ENCODE measurements at places on chromosomes 6 and 20. TPM values are rescaled to one million over a fixed set of nuclear protein-coding genes. Genes with fewer than 3 reads are reported as not detected.
A peak's percentile ranks its signal among the peaks of the same experiment; 100 is the strongest.

The ZBTB46 gene
- 14.9 TPM for polyA plus RNA-seq

The DDO gene
- polyA plus RNA-seq: 0.49 TPM

The SCRT2 gene
- not detected for polyA plus RNA-seq

DNA sequence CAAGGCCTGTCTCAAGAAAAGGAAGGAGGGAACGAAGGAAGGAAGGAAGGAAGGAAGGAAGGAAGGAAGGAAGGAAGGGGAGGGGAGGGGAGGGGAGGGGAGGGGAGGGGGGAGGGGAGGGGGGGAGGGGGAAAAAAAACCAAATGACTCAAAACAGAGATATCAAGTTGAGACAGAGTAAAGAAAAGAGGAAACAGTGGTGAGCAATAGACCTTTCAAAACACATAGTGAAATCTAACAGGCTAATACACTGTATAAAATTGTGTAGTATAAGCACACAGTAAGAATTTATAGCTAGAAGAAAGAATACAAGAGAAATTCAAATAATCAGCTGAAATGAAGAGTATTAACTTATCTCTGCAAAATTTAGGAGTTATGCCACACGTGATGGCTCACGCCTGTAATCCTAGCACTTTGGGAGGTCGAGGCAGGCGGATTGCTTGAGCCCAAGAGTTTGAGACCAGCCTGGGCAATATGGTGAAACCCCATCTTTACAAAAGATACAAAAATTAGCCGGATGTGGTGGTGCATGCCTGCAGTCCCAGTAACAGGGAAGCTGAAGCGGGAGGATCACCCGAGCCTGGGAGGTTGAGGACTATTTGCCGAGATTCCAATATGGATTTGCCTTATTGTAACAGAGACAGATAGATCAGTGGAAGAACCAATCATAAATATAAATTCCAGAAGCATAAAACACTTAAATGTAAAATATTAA, 123.2 kb downstream of the PRND start:
- no peak for DNase-seq

The ASIP gene
- 0.47 TPM for polyA plus RNA-seq

GRCh38 chr20:956330-956951, 40.3 kb upstream of the ANGPT4 start:
- peak; percentile 32 for DNase-seq

- DNase-seq: no peak
These were observed 257.7 kb upstream of the MARCKS start for GRCh38 chr6:113599444-113599843.

DNA sequence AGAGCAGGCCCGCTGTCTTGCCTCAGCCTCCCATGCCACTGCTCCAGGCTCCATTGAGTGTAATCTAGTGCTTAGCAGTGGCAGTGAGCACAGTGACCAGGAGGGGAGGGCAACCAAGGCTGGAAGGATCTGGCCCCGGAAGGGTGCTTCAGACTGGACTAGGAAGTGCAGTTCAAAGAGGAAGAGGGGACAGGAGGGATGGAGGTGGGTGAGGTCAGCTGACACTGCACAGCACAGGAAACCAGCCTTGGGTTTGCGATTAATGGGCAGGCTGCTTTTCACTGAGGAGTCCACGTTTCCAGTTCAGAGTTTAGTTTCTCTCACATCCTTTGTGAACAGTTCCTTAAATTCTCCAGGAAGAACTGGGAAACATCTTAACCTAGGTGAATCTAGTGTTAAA, 46.9 kb downstream of the CDS2 start:
- DNase-seq: no peak

DNA sequence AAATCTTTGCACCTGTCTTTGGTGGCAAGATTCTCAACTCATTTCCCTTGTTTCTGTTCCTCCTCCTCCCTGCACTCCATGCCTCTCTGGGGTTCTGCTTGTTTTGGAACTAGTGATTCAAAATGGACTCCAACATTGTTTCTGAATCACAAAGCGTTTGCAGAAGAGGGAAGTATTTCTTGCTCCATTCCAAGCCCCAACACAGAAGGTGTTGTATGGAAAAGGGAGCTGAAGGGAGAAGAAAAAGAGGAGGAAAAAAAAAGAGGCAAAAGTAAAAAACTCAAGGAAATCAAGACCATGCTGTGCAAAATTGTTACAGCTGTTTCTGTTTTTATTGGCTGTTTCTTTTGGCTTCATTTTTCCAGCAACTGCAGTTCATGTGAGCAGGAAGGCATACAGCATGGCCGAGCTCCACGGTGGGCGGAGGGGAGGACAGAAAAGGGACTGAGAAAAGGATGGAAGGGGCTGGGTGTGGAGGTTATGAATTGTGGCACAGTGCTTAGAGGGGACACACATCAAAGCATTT, 66.9 kb upstream of the PRL start:
- no peak for DNase-seq

The KIF25 gene
- 0.48 TPM for polyA plus RNA-seq

DNA sequence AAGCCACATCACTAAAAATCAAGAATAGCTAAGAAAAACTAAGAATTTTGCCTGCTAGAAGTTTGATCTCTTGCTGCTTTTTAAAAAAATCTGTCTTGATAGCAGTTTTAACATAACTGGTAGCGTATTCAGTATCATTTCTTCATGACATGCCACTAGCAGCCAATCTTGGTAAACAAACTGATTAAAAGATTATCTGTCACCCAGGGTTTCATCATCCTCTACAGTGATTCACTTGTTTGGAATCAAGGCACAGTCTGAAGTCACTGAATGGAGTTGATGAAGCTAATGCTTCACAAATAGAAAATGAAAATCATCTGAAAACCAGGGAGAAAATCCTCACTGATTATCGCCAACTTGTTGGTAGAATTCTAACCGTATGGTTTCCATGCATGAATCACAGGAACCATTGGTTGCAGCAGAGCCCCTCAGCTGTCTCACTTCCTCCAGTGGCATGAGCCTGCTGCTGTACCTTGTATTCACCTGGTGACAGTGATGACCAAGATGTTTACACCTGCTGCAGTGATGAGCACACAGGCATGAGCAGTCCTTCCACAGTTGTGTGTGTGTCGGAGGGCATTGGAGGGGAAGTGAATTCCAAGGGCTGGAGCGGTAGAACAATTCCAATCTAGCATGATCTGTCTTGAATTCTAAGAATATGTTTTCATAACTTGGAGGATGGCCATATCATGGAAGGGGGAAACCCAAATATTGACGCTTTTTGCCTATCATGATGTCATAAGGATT, 275.0 kb downstream of the KHDC1L start:
- no peak for DNase-seq
